ENCODE measurements at places on chromosomes 3 and 15.

GRCh38 chr3:124607163-124607562, 123.1 kb upstream of the UMPS start:
- no peak for DNase-seq

- DNase-seq: no peak
Observed at GRCh38 chr15:89293012-89293411, 41.6 kb downstream of the POLG start.

- no peak for DNase-seq
Observed at GRCh38 chr15:40420071-40420713, 14.6 kb downstream of the IVD start.

DNA sequence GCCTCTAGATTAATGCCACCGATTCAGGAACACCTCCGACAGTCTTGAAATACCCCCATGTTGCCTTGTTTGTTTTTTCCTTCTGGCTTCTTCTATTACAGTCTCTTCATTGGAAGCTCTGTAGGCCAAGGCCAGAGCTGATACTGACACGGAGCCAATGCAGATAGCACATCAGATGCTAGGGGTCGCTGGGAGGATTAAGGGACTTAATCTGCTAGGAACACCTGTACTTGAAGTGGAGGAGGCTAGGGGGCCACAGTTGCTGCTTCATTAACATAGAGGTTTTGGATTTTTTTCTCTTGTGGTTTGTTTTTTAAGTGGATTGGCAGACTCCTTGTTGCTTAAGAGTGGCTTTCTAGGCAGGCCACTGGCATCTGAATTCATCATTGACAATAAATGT, 49.6 kb downstream of the PARP14 start:
- no peak for DNase-seq

DNA sequence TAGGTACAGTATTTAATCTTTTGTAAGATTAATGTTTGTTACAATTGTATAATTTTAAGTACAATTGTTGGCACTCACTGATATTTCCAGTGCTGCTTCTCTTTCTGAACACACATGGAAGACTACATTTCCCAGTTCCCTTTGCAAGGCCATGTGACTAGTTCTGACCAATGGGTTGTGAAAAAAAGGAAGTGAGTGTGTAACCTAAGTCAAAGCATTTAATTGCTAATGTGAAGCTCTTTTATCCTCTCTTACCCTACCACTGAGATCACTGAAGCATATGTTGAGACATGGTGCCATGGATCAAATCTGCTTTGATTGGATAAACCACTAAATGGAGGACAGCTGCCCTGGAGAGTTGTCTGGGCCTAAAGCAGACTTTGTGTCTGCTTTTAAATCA, 83.9 kb upstream of the PLXND1 start:
- DNase-seq: no peak

DNA sequence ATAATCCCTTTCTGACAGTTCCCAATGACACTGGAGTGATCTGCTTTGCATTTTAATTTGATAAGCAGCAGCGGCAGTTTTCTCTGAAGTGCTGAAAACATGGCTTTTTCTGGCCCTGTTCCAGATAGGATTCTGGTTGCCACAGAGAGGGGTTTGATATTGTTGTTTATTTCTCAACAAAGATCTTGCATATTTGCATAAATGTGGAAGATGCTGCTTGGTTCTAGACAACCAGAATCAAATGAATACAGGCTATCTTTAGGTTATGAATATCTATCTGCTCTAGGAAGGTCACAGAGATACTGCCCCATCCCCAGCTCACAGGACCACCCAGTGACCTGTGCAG, 137.1 kb downstream of the ZNF609 start:
- DNase-seq: no peak

DNA sequence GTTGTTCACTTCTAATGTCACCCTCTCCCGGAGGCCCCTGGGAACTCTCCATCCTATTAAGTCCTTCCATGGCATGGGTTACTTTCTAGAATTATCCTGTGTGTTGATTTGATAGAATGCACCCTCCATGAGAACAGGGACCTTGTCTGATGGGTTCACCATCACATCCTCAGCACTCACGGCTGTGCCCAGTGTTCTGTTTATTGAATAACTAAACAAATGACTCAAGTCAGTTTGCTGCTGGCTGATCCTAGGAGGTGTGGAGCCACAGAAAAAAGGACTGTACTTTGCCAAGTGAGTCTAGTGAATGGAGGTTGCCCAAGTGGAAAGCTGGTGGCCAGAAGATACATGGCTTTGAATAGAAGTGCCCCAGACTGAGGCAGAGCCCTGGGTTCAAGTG, 48.5 kb upstream of the RAB6B start:
- no peak for DNase-seq

- no peak for DNase-seq
Observed at GRCh38 chr3:98952404-98952803, 50.9 kb upstream of the DCBLD2 start.
